ENCODE measurements at places on chromosomes 4 and X.

DNA sequence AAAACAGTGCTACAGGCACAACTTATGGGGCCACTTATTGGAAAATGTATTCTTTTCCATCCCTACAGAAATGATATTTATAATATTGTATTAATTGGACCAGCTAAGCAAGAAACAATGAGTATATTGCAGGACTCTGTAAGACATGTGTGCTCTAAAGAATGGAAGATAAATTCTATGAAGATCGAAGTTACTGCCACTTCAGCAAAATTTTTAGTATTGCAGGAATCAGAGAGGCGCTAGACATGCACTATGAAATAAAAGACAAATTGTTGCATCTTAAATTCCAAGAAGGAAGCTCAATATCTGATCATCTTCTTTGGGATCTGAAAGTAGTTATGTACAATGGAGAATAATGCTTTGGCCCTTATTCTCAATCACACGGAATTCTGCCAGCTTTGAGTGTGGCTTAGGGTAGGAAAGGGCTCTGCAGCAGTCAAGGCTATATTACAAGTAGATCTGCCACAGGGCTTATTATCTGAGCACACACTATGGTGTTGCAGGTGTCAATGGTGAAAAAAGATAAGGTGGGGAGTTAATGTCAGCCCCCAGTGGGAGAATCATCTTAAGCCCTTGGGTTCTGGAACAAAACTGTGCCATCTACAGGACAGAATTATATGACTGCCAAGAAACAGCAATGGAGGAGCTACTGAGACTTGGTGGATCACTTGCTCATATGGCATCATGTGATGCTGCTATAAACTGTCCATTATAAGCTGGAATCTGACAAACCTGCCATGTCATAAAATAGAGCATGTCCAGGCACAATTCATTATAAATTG is 334.0 kb upstream of the NDST3 start:
- no peak for DNase-seq

- DNase-seq: no peak
These were observed 588.4 kb upstream of the FAM241A start for GRCh38 chr4:111556851-111557250.

- DNase-seq: no peak
These were observed 37.8 kb downstream of the SORBS2 start for GRCh38 chr4:185774131-185774653.

DNA sequence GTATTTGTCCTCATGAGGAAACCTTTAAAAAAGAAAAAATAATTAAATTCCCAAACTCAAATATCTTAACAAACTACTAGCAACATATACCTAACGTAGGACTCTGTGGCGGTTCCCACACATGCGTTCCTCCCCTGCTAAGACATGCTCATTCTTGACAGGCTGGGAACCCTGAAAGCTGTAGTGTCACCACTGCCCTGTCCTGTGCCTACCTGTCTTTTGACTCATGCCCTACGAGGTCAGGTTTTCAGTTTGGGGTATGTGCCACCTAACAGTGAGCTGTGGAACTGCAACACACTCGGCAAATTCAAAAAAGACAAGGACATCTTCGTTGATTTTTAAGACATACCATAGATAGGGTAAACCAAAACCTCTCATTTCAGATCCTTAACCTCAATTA is 17.8 kb downstream of the IDS start:
- DNase-seq: no peak

- DNase-seq: no peak
These were observed 123.7 kb downstream of the ANAPC4 start for GRCh38 chr4:25500626-25501316.

- no peak for DNase-seq
These were observed 276.1 kb downstream of the PPARGC1A start for GRCh38 chr4:23613782-23614181.

- no peak for DNase-seq
These were observed 74.8 kb upstream of the POF1B start for GRCh38 chrX:85454295-85454694.

- no peak for DNase-seq
These were observed 123.6 kb downstream of the MSL3 start for GRCh38 chrX:11881485-11882170.

DNA sequence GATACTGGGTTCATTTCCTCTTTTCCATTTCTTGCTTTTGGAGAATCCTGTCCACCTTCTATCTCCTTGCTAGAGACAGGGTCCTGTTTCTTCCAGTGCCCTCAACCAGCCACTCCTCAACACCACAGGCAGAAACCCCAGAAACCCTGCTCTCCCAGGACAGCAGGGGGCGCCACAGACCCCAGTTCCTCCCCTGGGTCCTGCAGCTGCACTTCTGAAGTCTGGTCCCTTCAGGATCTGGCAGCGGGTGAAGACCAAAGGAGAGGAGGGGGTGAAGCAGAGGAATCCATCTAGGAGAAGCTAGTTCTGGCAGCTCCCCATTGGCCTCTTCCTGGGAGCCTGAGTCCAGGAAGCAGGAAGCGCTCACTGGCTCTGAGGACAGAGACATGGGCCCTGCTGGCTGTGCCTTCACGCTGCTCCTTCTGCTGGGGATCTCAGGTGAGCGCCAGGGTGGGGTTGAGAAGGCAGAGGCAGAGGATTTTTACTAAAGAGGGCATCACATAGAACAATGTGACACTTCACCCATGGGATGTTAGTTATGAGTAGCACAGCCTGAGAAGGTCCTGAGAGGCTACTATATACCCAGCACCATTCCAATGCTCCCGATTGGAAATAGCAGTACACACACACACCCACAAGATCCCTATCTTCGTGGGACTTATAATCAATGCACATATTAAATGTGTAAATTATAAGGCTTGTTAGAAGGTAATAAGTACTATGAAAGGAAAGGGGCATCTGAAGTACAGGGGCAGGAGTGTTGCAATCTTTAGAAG is at the start of gene PRSS48:
Gene PRSS48, plus strand, starts transcription at position 375 of the 776 bp plus-strand sequence. Its CDS starts 12 bp downstream, at position 387.
- DNase-seq: peak; percentile 51

DNA sequence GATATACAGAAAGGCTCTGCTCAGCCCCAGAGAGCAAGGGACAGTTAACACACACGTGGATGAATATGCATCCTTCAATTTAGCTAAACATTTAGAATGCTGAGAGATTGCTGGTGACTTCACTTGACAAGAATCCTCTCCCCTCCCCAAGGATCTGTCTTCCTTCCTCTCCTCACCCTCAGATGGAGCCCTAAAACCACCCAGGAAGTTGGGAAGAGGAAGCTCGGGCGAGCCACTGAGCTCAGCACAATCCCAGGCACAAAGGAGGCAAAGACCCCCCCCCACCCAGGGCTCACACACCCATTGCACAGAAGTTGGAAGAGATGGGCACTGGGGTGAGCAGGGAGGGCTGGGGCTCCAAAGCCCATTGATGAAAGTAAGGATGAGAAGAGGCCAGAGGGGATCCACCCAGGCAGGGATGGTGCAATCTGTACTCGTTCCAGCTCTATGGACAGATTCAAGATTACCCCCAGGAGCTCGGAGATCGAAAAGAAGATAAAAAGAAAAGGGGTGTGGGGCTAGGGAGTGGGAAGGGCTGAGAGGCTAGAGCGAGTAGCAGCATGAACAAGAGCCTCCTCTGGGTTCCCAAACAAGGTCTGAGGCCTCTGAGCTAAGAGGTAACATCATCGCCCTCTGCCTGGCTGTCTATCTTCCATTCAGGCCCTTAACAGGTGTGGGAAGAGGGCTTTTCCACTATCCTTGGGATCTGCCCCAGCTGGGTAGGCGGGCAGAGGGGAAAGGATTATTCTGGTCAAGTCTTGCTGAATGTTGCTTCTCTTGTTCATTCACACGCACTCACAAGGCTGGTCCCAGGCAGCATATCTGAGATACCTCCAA is 1.2 kb downstream of the TFE3 start:
- DNase-seq: peak; percentile 8

DNA sequence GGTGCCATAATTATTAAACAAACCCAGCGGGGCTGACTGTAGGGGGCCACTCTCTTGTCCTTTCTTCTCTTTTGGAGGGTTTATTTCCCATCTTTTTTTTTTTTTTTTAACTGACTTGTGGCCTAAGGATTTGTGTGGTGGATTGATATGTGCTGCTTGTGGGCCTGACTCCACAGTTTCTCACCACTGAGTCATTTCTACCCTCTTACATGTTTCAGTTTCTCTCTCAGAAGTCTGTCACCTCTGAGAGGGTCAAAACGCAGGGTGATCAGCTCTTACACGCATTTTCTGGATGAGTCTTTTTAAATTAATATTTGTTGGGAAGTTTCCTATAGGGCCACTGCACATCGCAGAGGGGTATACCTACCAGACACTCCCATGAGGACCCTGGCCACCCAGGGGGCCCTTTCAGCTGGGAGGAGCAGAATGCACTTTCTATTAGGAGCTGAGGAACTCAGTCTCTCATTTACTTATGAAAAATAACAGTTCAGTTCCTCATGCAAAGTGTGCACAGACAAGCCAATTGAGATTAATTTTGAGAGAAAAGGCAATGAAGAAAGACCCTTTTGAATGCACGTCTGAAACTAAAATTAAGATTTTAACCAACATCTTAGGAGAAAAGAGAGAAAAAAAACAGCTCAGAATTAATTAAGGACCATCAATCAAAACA is 407.9 kb downstream of the TECRL start:
- DNase-seq: no peak

DNA sequence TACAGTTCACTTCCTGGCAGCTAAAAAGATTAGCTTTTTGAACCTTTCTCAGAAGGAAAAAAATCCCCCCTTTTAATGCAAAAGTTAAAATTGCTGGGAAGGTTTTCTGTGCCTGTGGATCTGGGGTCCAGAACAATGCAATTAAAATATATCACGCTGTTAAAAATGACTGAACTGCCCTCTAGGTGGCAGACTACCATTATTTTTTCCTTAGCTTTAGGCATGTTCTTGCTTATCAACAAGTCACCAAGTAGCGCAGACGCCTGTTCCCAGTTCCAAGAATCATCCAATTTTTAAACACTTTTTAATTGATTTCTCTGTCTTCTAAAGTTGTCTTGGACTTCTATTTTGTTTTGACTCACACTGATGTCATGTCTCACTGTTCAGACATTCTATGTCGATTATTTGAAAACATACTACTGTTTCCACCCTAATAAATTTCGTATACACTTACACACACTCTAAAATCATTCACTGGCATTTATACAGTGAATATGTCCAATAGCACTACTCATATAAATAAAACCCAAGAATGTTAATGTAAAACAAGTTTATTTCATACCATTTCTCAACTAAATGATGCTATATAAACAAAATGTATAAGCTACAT is 661.6 kb downstream of the RAPGEF2 start:
- peak; percentile 30 for DNase-seq

GRCh38 chr4:6781113-6781512 is 1.4 kb upstream of the KIAA0232 start:
- no peak for DNase-seq

DNA sequence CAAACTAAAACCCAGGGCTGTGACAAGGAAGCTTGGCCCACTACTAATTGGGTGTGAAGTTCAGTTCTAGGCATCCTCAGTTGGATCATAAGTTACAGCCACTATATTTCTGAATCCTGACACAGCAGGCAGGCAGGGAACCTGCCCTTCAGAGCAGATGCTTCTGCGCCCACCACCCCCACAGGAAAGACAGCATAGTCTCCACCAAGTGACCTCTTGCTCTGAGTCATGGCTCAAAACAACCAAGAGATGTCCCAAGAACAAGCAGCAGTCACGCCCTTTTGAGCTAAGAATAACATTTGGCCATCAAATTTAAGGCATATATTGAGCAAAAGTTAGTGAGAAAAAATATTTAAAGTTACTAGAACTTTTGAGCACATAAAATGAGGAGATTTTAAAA is 170.7 kb upstream of the SMARCAD1 start:
- DNase-seq: no peak

DNA sequence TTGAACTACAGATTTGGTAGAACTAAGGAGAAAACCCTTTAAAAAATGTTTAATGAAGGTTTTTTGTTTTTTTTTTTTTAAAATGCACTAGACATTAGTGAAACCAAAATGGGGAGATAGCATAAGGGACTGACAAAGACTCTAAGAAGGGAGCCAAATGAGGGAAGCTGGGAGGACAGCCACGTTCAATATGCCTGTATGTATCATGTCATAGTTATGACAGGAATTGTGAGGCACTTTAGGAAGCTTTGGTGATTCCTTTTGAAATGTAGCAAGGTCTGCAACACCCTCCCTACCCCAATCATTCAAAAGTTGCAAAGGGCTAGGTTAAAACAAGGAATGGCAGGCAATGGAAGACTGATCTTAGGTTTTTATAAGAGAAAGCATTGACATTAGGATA is 526.0 kb downstream of the TLL1 start:
- no peak for DNase-seq

DNA sequence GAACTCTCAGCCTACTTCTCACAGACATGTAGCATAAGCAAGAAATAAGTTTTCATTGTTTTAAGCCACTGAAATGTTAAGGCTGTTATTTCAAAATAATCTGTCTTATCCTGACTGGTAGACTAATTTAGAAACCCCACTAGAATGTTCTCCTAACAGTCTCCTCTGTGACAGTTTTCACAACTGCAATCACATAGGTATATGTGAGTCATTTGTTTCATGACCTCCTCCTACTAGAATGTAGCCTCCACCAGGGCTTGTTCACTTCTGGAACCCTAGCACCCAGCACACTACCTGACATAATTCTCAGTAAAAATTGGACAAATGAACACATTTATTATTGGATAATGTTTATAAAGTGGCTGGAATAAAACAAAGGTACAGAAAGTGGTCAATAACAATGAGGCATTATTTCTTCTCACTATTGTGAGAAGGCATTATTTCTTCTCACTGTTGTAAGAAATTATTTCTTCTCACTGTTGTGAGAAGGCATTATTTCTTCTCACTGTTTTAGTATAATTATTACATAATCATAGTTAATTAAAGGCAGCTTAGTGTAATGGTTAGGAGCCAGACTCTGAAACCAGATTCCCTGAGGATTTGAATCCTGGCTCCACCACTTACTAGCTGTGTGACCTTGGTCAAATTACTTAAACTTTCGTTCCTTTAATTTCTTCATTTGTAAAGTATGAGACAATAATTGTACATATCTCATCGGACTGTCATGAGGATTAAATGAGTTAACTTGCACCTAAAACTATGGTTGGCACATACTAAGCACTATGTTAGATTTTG is 251.5 kb downstream of the RASL11B start:
- no peak for DNase-seq

- DNase-seq: no peak
These were observed 31.5 kb downstream of the DHRSX start for GRCh38 chrX:2469196-2469685.
